ENCODE measurements at places on chromosomes 4 and X.

GRCh38 chrX:152642931-152643564 is 5.4 kb downstream of the GABRQ start:
- no peak for DNase-seq

- DNase-seq, result no peak
Observed at GRCh38 chrX:69031181-69031580, 134.1 kb downstream of the PJA1 start.

GRCh38 chr4:2079926-2080325 is 20.8 kb downstream of the NAT8L start:
- DNase-seq, result no peak

DNA sequence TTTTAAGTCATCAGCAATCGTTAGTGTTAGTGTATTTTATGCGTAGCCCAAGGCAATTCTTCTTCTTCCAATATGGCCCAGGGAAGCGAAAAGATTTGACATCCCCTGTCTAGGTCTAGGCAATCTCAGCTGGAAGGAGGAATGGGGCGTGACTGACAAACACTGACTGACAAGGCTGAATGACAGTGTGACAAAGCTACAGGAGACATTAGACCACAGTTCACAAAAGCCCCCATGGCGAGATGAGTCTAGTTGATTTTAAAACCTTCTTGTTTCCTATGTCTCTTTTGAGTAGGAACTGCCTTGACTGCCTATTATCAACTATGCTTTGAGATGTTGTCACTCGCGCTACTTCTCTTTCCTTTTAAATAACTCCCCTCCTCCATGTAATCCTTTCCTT is 42.3 kb downstream of the QRFPR start:
- no peak for DNase-seq

GRCh38 chrX:130339408-130340222 is at the start of gene SLC25A14:
Gene SLC25A14, plus strand, starts transcription at chrX:130339919. Its CDS starts 360 bp downstream, at chrX:130340279.
- peak; percentile 71 for DNase-seq

GRCh38 chr4:154417373-154417673 is 74.3 kb downstream of the DCHS2 start:
- no peak for DNase-seq
